ENCODE measurements at places on chromosomes 2 and 18.

- no peak for DNase-seq
These were observed 15.9 kb upstream of the C1QL2 start for GRCh38 chr2:119174216-119174992.

DNA sequence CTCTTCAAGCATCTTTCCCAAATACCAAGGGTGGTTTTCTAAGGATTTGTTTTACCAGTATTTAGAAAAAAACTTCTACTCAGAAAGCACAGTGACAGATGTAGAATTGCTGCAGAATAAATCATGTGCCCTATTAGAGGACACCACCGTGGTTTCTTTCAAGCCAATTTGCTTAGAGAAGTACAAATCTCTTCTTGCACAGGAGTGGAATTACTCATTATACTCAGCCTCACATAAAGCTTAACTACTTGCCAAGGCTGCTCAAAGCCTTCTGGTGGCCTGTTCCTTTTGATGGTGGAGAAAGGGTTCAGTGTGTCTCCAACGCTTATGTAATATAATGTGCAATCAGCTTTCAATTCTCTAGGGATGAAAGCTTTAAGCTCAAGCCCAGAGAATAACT, 66.5 kb upstream of the CTNNA2 start:
- DNase-seq: peak; percentile 25

- DNase-seq: no peak
These were observed 100.3 kb downstream of the TTC32 start for GRCh38 chr2:19801367-19802080.

DNA sequence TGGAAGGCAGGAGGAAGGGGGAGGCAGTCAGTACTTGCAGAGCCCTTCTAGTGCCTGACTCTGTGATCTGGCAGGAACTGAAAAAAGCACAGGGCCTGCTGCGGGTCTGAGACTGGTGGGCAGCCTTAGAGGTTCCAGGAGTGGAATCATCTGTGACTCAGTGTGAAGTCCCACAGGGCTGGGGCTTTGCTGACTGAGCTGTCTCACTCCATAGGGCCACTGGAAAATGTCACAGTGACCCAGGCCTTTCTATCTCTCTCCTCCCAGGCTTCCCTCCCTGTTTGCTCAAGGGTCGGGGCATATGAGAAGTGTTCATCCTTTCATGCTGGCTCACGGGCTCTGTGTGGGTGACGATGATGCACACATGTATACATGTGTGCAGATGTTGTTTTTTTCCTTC, 47.1 kb upstream of the ZFP36L2 start:
- no peak for DNase-seq

DNA sequence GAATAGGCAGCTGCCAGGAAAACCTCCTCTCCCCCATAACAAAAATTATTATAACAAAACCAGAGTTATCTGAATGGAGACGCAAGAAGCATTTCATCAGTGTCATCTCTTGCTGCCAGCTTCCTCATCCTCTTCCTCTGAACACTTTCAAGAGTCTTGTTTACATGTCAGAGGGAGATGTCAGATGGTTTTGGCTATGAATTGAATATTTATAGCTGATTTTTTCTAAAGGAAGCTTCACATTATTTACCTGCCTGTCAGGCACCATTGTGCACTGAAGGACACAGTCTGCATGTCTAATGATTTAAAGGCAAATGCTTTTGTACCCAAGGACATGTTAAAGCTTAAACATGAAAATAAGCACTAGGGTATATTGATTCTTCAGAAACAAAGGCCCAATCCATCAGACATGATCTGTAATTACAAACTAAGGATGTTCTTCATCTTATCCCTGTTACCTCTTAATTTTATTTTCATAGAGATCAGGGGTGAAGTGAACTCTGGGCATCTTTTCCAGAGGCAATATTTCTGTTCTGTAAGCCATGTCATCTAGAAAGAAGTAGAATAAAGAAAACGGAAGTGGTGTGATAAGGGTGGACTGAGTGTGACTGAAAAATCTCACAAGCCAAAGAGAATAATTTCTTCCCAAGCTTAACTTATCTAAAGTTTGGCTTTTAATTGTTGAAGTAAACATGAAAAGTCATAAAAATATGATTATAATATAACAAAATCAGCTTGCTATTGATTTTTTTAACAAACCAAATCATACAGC, 168.7 kb downstream of the ANKRD44 start:
- DNase-seq: no peak

- peak; percentile 65 for DNase-seq
These were observed 246.3 kb upstream of the MYT1L start for GRCh38 chr2:2577407-2577831.

DNA sequence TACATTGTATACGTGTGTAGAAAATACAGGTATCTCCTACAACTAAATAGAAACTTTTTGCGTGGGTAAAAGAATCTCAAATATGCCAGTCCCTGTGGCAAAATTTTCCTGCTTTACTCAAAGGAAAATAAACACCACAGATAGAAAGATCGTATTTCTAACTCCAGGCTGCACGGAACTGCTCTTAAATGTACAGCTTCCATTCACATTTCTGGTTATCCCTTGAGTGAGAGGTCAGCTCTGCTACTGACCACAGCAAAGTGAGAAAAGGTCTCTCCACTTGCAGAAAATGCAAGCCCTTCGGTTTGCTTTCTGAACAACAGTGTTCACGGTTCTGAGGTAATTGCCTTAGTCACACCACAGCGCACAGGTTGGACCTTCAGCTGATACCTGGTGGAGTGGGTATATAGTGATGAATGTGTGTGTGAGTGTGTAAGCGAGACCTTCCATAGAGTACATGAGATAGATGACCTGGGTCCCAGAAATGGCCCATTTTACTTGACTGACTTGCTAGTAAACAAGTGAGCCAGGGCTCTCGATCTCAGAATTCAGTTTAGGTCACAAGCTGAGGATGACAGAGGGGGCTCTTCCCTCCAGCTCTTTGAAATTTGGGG, 52.1 kb downstream of the ALPK2 start:
- no peak for DNase-seq

- no peak for DNase-seq
These were observed 124.9 kb downstream of the PLCL1 start for GRCh38 chr2:197929008-197929885.

DNA sequence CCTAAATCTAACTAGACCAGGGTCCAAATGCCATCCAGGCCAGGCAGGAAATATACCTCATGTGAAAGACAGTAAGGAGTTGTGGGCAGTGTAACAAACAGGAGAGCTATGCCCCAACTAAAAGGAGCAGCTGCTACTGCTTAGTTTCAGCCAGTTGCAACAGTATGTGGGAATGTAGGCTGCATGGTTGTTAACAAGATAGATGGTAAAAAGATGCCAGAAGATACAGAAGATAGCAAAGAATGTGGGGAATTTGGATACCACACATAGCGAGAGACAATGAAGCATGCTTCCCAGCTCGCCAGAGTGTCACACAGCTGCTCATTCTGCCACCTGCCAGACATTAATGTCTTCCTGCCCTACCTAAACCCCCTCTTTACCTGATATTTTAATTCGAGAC, 39.4 kb upstream of the CYBRD1 start:
- no peak for DNase-seq
